ENCODE measurements at places on chromosomes 6 and 20. TPM values are rescaled to one million over a fixed set of nuclear protein-coding genes. Genes with fewer than 3 reads are reported as not detected.

- H3K4me3 ChIP-seq = no peak overlapping the region
- no peaks in the 10 kb centered on the region for H3K4me1 ChIP-seq
- DNase-seq = no peak
Observed at GRCh38 chr6:147717991-147718390, 209.5 kb downstream of the SAMD5 start.

GRCh38 chr6:134340179-134340975 is 22.5 kb upstream of the SGK1 start:
- DNase-seq = no peak
- H3K4me1 ChIP-seq = no peaks in the 10 kb centered on the region
- H3K36me3 ChIP-seq = no peaks in the 10 kb centered on the region
- H3K27me3 ChIP-seq = no peaks in the 10 kb centered on the region

DNA sequence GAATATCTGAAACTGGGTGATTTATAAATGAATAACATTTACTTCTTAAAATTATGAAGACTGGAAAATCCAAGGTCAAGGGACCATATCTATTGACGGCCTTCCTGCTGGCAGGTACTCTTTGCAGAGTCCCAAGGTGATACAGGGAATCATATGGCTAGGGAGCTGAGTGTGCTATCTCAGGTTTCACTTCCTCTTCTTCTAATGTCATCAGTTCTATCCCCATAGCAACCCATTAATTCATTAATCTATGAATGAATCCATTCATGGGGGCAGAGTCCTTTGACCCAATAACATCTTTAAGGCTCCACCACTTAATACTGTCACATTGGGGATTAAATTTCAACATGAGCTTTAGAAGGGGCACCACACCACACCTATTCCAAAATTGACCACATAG is 772.0 kb downstream of the HACE1 start:
- H3K4me1 ChIP-seq = no peaks in the 10 kb centered on the region
- H3K27ac ChIP-seq = no peak overlapping the region
- no peaks in the 10 kb centered on the region for H3K36me3 ChIP-seq
- no peaks in the 10 kb centered on the region for H3K27me3 ChIP-seq

- no peak overlapping the region for H3K27ac ChIP-seq
- peaks cover 52% of the 10 kb centered on the region for H3K36me3 ChIP-seq
- no peaks in the 10 kb centered on the region for H3K27me3 ChIP-seq
Observed at GRCh38 chr6:31534521-31535040, 5.8 kb downstream of the MCCD1 start.

DNA sequence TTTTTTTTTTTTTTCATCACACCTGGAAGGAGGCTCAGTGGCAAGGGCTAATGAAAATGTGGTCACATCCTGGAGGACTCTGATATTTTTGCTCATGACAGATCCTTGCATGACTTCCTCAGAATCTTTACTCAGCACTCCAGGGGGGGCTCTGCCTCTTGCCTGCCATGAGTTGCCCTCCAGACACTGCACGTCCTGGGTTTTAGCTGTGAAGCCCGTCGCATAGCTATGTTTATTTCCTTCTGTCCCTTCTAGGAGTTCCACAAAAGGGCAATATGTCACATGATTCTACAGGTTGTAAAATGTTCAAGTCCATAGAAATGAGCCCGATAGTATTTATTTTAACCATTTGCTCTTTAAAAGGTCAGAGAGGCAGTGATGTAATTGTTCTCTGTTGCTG is 18.2 kb downstream of the MAS1 start:
- no peak overlapping the region for H3K27ac ChIP-seq
- H3K27me3 ChIP-seq = peaks cover 15% of the 10 kb centered on the region
- H3K36me3 ChIP-seq = no peaks in the 10 kb centered on the region
- no peak overlapping the region for H3K4me3 ChIP-seq
- no peaks in the 10 kb centered on the region for H3K4me1 ChIP-seq

DNA sequence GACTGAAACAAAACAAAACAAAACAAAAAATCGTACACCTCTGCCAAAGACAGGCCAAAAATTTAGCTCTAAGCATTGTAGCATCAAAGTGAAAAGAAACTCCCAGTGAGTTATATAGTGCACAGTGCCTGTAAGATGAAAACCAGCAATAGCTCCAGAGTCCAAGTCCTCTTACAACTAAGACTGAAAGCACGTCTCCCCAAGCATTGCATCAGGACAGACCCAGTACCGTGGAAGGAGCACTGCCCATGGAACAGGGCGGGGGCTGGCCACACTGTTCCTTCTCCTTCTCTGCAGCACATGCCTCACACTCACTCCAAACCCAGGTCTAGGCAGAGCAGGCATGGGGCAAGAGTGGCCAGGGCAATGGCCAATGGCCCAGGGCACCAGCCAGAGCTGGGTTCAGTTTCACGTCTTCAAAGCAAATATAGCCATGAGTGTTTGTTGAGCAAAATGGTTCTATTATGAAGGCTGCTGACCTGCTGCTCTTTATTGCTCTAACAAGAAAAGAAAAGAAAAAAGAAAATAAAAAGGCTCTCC is 72.2 kb upstream of the PBOV1 start:
- no peaks in the 10 kb centered on the region for H3K36me3 ChIP-seq
- DNase-seq = no peak
- H3K27ac ChIP-seq = no peak overlapping the region
- H3K4me3 ChIP-seq = no peak overlapping the region
- no peaks in the 10 kb centered on the region for H3K27me3 ChIP-seq

- no peak overlapping the region for H3K27ac ChIP-seq
- no peak for DNase-seq
- no peaks in the 10 kb centered on the region for H3K27me3 ChIP-seq
- H3K4me1 ChIP-seq = no peaks in the 10 kb centered on the region
- no peaks in the 10 kb centered on the region for H3K36me3 ChIP-seq
Observed at GRCh38 chr6:8844968-8845367, 409.6 kb upstream of the SLC35B3 start.

DNA sequence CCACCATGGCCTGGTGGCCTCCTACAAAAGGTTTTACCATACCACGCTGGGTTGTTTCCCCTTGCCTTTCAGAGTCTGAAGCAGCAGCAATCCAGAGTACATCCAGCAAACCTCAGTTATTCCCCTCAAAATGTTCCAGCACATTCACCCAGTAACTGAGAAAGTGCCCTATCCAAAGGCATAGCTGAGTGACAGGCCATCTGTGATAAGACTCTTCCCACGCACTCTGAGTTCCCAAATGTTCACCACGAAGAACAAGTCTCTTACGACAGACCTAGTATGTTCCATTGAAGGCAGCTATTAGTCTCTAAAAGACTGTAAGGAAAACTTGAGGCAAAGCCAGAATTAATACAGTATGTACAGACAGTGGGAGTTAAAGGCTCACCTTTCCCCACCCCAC is 31.6 kb upstream of the C20orf144 start:
- no peaks in the 10 kb centered on the region for H3K4me1 ChIP-seq
- H3K27ac ChIP-seq = no peak overlapping the region
- H3K36me3 ChIP-seq = no peaks in the 10 kb centered on the region

DNA sequence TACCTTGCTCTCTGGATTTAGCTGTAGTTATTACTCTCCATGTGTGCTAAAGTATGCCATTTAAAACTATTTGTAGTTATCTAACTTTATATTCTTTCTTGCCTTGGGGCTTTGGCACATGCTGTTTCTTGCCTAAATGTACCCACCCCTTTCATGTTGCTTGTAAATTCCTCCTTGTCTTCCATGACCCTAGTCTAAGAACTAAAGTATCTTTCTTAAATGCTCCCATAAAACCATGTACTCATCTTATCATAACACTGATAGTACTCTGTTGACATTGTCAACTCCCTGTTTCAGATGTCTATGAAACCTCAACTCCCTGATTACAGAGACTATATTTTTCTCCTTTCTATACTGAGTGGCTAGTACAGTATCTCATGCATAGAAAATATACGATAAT is 564.9 kb upstream of the IRAK1BP1 start:
- no peaks in the 10 kb centered on the region for H3K27me3 ChIP-seq
- no peak overlapping the region for H3K4me3 ChIP-seq
- H3K36me3 ChIP-seq = no peaks in the 10 kb centered on the region
- H3K27ac ChIP-seq = no peak overlapping the region
- no peak for DNase-seq
- H3K4me1 ChIP-seq = no peaks in the 10 kb centered on the region

PABPC1L gene
- 102 TPM for total RNA-seq

GRCh38 chr6:155103816-155104366 is 108.8 kb downstream of the TIAM2 start:
- H3K27ac ChIP-seq = no peak overlapping the region
- DNase-seq = no peak
- H3K27me3 ChIP-seq = no peaks in the 10 kb centered on the region
- peaks cover 6% of the 10 kb centered on the region for H3K4me1 ChIP-seq
- no peak overlapping the region for H3K4me3 ChIP-seq

DNA sequence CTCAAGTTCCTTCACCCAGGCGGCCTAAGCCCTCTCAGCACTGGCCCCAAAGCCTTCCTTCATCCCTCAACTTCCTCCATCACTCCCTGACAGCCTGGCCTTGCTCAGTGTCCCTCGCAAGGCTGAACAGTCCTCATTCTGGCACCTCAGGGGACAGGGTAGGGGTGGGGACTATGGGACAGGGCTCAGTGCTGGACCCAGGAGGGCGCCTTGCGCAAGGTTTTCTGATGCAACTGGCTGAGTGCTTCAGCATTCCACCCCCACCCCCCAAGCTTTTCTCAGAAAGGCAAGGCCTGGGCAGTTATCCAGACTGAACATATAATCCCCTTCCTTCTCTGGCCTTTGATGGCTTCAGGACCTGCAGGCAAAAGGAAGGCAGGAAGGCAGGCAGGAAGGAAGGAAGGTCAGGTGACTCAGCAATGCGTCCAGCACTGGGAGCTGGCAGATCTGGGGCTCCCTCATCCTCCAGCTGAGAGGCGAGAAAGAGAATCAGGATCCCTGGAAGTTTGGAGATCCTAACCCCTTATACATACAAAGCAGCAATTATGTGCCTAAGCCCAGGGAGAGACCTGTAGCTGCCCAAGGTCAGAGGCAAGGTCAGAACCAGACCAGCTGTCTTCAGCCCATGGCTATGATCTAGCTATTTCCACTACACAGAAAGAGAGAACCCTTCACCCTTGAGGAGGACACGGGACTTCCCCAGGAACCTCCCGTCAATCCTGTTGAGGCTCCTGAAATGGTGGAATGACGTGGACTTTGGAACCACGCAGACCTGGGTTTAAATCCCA is 8.6 kb upstream of the TRIB3 start:
- H3K36me3 ChIP-seq = no peaks in the 10 kb centered on the region
- no peak overlapping the region for H3K4me3 ChIP-seq
- no peaks in the 10 kb centered on the region for H3K27me3 ChIP-seq
- peaks cover 6% of the 10 kb centered on the region for H3K4me1 ChIP-seq

KCNG1 gene
- total RNA-seq = 7.4 TPM

DNA sequence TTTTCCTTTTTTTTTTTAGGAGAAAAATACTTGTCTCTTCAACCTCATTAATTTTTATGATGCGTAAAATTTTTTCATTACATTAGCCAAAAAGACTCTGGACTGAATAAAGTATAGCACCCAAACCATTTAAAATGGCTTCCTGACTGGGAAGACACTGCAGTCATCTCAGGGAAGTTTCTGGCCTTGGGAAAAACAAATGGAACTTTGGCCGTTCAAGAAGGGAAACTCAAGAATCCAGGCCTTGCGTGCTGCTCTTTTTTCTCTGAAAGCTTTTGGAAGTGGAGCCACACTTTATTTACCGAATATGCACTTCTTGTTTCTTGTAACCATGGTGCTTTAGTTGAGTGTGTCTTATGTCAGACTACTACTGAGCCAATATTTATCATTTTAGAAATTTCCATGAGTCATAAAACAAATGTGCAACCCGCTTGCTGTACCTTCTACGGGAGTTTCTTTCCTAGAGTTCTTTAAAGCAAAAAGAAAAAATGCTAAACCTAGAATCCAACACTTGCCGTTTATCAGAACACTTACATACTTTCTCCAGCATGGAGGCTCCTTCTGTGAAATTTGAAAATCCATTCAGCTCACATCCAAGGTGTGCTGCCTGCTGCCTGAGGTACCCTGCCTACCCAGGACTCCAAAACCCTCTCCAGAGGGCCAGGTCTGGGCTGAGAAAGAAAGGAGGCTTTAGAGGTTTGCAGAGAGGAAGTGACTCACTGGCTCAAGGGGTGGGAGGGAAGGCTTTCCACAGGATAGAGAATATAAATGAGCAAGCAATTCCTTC is 11.5 kb upstream of the DSTN start:
- DNase-seq = peak; percentile 96
- H3K4me3 ChIP-seq = peak overlapping the region; percentile 33
- H3K36me3 ChIP-seq = no peaks in the 10 kb centered on the region
- peak overlapping the region; percentile 100 for H3K27ac ChIP-seq

- no peak for DNase-seq
- no peak overlapping the region for H3K27ac ChIP-seq
- H3K27me3 ChIP-seq = no peaks in the 10 kb centered on the region
- H3K4me1 ChIP-seq = no peaks in the 10 kb centered on the region
- 0 out of 2 replicates have a peak, but pooled peaks cover 3% of the 10 kb centered on the region for H3K36me3 ChIP-seq
- H3K4me3 ChIP-seq = no peak overlapping the region
Observed at GRCh38 chr20:6030453-6031080, 23.3 kb downstream of the LRRN4 start.

DNA sequence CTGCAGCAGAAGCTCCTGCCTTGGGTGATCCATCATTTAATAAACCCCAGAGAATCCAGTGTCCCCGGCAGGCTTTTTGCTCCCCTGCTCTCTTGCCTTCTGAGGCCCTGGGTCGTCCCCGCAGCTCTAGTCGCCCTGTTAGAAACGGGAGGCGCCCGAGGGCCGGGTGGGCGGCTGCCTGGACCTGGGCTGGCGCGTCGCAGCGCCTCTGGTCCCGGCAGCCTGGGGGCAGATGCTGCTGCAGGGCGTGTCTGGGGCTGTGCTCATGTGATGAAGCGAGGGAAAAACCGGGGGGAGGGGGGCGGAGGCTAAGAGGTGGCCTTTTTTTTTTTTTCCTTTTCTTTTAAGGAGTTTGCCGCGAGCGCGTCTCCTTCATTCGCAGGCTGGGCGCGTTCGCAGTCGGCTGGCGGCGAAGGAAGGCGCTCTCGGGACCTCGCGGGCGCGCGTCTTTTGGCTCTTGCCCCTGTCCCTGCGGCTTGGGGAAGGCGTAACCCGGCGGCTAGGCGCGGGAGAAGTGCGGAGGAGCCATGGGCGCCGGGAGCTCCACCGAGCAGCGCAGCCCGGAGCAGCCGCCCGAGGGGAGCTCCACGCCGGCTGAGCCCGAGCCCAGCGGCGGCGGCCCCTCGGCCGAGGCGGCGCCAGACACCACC is 394 bp downstream of the AKAP12 start:
- H3K4me3 ChIP-seq = peak overlapping the region; percentile 40
- H3K27ac ChIP-seq = peak overlapping the region; percentile 1
- DNase-seq = no peak
- no peaks in the 10 kb centered on the region for H3K27me3 ChIP-seq
- no peaks in the 10 kb centered on the region for H3K36me3 ChIP-seq

DNA sequence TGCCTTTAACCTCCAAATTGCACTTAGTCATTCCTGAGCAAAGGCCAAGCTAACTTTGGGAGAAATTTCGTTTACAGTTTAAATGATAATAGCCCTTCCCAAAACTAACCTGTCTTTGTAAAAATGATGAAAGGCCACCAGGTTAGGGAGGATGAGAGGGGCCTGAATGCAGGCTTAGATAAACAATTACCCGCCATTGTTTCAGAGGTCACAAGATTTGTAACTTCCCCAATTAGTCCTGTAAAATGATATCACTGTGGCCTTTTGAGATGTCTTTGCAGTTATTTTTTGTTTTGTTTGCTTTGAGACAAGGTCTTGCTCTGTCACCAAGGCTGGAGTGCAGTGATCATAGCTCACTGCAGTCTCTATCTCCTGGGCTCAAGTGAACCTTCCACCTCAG is 26.3 kb downstream of the GNL1 start:
- no peak for DNase-seq
- H3K27ac ChIP-seq = no peak overlapping the region
- H3K27me3 ChIP-seq = no peaks in the 10 kb centered on the region
- H3K36me3 ChIP-seq = no peaks in the 10 kb centered on the region

GRCh38 chr6:91669871-91670268 is 1083.0 kb upstream of the MAP3K7 start:
- no peak overlapping the region for H3K27ac ChIP-seq
- DNase-seq = no peak
- H3K27me3 ChIP-seq = no peaks in the 10 kb centered on the region
- H3K4me1 ChIP-seq = no peaks in the 10 kb centered on the region
- no peak overlapping the region for H3K4me3 ChIP-seq

GPR63 gene
- total RNA-seq = 0.95 TPM
